Stromal cell of bone marrow (primary cell): ENCODE measurements at places on chromosomes 3 and 15.

DNA sequence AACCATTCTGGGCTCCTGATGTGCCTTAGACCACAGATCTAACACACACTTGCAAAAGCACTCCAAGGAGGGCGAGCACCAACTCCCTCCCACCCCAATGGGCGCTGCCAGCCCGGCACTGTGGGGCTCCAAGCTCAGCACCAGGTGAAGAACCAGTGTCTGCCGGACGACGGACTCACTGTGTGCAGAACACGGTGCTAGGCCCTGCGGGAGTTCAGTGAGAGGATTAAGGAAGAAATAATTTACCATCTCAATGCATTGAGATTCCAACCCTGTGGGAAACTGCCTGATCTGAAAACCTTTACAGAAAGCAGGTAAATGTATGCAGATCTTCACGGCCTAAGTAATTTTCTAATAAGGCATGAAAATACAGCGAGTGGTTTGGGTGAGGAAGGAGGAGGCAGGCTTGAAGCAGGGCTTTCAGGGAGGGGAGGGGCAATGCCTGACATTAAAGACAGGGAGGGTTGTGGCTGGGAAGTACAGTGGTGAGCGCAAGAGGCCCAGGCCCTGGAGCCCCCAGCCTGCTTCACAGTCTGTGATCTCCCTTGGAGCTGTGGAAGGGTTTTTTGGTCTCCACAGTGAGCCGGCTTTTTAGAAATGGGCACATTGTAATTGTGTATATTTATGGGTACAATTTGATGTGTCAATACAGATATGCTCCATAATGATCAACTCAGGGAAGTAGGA, 35.6 kb upstream of the CHRNB4 start:
- no peak for DNase-seq

DNA sequence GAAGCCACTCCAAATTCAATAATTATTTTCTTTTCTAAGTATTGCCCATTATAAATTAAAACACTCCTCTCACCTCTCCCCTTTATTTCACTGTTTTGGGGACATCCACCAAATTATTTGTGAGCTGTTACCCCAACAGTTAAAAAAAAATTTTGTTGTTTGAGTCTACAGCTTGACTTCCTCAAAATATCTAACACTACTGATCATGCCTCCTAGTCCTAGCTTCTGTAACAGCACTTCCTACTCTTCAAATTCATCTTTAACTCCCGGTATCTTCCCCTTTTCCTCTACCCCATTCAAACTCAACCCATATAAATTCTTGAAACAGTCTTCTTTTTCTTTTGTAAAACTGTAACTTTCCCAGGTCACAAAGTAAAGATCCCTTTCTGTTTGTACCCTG, 15.9 kb downstream of the PARL start:
- no peak for DNase-seq

DNA sequence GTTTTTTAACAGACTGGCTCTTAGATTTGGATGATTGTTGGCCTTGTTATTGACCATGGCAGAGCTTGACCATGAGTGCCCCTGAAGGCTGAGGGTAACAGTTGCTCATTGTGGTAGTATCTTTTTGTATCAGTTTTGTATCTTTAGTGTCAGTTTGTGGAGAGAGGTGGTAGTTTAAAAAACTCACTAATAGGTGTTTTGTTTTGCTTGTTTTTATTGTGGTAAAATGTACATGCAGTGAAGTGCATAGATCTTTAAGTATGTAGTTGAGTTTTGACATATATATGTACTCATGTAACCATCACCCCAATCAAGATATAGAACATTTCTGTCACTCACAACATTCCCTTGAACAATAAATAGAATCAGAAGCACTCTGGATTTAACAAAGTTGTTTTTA, 9.8 kb downstream of the GMPS start:
- no peak for DNase-seq

GRCh38 chr3:64278625-64279024, 53.4 kb upstream of the PRICKLE2 start:
- DNase-seq: no peak

DNA sequence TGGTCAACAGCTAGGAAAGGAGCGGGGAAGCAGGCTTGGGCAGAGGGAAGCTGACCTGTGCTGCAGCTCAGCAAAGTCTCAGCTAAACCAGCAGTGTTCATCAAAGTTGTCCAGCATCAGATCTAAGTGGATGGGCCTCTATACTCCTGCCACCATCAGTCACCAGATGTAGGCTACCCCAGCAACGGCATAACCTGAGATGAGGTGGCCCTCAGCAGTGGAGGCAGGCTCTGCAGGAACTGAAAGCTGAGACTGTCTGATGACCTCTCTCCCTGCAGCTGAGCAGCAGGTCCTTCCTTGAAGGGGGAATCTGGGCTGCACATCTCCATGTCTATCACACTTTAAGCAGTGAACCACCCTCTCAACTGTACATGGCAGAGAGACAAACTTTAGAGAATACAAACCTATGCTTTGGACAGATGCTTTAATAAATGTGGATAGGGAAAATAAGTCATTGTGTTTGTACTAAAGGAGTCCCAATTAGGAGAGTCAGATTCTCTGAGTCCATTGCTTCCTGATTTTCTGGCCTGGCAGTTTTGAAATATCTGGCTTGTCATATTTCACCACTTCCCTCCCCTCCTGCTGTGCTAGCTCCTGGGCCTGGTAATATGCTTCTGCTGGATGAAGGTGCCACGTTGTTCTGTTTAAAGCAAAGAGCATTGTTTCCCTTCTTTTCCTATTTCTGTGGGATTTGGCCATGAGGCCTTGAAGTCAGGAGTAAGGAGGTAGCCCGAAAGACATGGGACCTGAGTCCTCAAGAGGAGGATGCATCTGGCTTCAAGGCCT, 11.1 kb upstream of the PSTPIP1 start:
- no peak for DNase-seq
